A549 treated with Hydrocortisone at 1 μM for 4 hours (cell line): ENCODE measurements at places on chromosomes 1 and 21. TPM values are rescaled to one million over a fixed set of nuclear protein-coding genes. Genes with fewer than 3 reads are reported as not detected.

Gene HJV
- total RNA-seq = not detected in 5 replicates

Gene HPCAL4
- 0.14 to 0.39 TPM (median 0.22 TPM) in 5 replicates for total RNA-seq

Gene PGBD5
- 0.31 to 0.48 TPM (median 0.44 TPM) in 5 replicates for total RNA-seq

Gene GUCA2B
- 0.20 to 0.32 TPM (median 0.23 TPM) in 3 of 5 replicates, not detected in the others for total RNA-seq

Gene AGO3
- total RNA-seq = 6.1 to 8.8 TPM (median 8.1 TPM) in 5 replicates

Gene FOXO6
- 0.46 to 1.1 TPM (median 0.82 TPM) in 5 replicates for total RNA-seq

Gene GBP2
- 0.53 to 0.97 TPM (median 0.76 TPM) in 5 replicates for total RNA-seq

Gene KCNA3
- total RNA-seq = not detected in 5 replicates

Gene TDRD5
- 0.03 to 0.05 TPM (median 0.05 TPM) in 3 of 5 replicates, not detected in the others for total RNA-seq

Gene CRABP2
- total RNA-seq = 7.2 to 12.0 TPM (median 7.8 TPM) in 5 replicates

Gene VANGL2
- total RNA-seq = 0.55 to 1.0 TPM (median 0.76 TPM) in 5 replicates

Gene FCRL5
- total RNA-seq = 0.03 TPM in 1 of 5 replicates, not detected in the others

Gene EBNA1BP2
- 168 to 200 TPM (median 185 TPM) in 5 replicates for total RNA-seq

Gene GABRD
- 0.39 to 0.83 TPM (median 0.46 TPM) in 5 replicates for total RNA-seq

Gene TMCO4
- total RNA-seq = 5.4 to 7.5 TPM (median 6.1 TPM) in 5 replicates

Gene NCAM2
- total RNA-seq = not detected in 5 replicates

Gene PLXNA2
- 3.0 to 3.3 TPM (median 3.2 TPM) in 5 replicates for total RNA-seq

Gene BARHL2
- not detected in 5 replicates for total RNA-seq

Gene IGSF9
- total RNA-seq = 0.11 to 0.25 TPM (median 0.14 TPM) in 5 replicates

Gene GADD45A
- total RNA-seq = 64.0 to 87.1 TPM (median 84.0 TPM) in 5 replicates

Gene NECTIN4
- total RNA-seq = 1.00 to 2.2 TPM (median 2.0 TPM) in 5 replicates

Gene SAMD11
- total RNA-seq = 16.2 to 28.1 TPM (median 24.5 TPM) in 5 replicates

Gene CD5L
- total RNA-seq = not detected in 5 replicates

Gene TNFRSF1B
- total RNA-seq = 0.47 to 0.71 TPM (median 0.51 TPM) in 5 replicates

Gene NBPF10
- 0.86 to 1.3 TPM (median 1.1 TPM) in 5 replicates for total RNA-seq

Gene CPLANE2
- 2.0 to 4.9 TPM (median 3.7 TPM) in 5 replicates for total RNA-seq

Gene VPS45
- total RNA-seq = 15.5 to 17.9 TPM (median 16.7 TPM) in 5 replicates

Gene LCA5L
- 1.3 to 1.8 TPM (median 1.6 TPM) in 5 replicates for total RNA-seq

Gene TBX15
- total RNA-seq = 0.02 to 0.07 TPM (median 0.06 TPM) in 5 replicates

Gene CYP4A11
- not detected in 5 replicates for total RNA-seq

Gene PTGFR
- total RNA-seq = not detected in 5 replicates

Gene SLC1A7
- 0.05 TPM in 2 of 5 replicates, not detected in the others for total RNA-seq

Gene TCHHL1
- total RNA-seq = not detected in 5 replicates

Gene S100A6
- total RNA-seq = 2,973 to 4,069 TPM (median 3,618 TPM) in 5 replicates

Gene SMIM34
- not detected in 5 replicates for total RNA-seq

Gene CFHR2
- not detected in 5 replicates for total RNA-seq

Gene CFAP45
- total RNA-seq = 0.41 to 0.83 TPM (median 0.59 TPM) in 5 replicates

Gene LCE1E
- 0.08 to 0.17 TPM (median 0.12 TPM) in 3 of 5 replicates, not detected in the others for total RNA-seq

Gene LDLRAD2
- total RNA-seq = 0.02 to 0.18 TPM (median 0.09 TPM) in 5 replicates

Gene LYPLA2
- 54.5 to 58.3 TPM (median 56.5 TPM) in 5 replicates for total RNA-seq

Gene ADCY10
- total RNA-seq = 0.03 to 0.38 TPM (median 0.10 TPM) in 3 of 5 replicates, not detected in the others

Gene TRPM2
- 6.7 to 10.5 TPM (median 8.3 TPM) in 5 replicates for total RNA-seq

Gene XKR8
- 4.6 to 6.0 TPM (median 4.9 TPM) in 5 replicates for total RNA-seq

Gene OR6N1
- total RNA-seq = not detected in 5 replicates

Gene TPTE
- total RNA-seq = not detected in 5 replicates

Gene EXO1
- 20.0 to 29.8 TPM (median 22.7 TPM) in 5 replicates for total RNA-seq

Gene BGLAP
- 0.16 to 0.62 TPM (median 0.30 TPM) in 3 of 5 replicates, not detected in the others for total RNA-seq

Gene SELP
- not detected in 5 replicates for total RNA-seq

Gene SPRR2A
- not detected in 5 replicates for total RNA-seq

Gene FMN2
- 3.6 to 5.1 TPM (median 4.2 TPM) in 5 replicates for total RNA-seq

Gene C1orf167
- total RNA-seq = not detected in 5 replicates
